ENCODE measurements at places on chromosomes 2 and 18.

DNA sequence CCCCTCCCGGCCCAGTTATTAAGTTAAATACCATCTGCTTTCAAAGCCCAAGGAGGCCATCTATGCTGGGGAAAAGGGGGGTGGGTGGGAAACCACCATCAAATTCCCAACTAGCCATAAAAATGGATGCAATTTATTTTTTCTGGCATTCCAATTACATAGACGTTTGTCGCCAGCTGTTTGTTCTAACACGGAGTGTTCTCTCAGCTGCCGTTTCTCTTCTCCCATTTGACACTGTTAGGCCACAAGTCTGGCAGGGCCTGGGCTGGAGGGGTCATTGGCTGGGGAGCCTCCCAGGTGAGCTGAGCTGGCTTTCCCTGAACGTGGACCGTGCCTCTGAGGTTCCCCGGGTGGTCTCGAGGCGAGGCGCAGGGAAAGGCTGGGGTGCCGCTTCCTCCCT lies 16.6 kb downstream of the ATOH8 start:
- DNase-seq = no peak

- no peak for DNase-seq
Measured at GRCh38 chr2:227629435-227629834, 12.1 kb downstream of the SCYGR4 start.

DNA sequence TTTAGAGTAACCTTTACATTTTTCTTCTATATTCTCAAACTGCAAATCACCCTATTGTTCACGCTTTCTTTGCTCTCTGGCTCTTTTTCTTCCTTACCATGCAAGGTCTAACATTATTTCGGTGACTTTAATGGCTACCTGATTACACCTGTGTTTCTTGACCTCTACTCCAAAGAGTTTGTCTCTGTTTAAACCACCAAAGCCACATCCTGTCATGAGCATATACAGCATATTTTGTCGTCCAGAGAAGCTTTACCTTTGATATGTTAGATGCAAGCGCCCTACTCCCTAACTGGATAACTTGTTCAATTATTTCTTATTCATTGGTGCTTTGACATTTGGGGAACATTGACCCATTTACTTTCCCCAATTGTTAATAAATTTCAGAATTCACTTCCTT lies 565.1 kb upstream of the GCFC2 start:
- DNase-seq = no peak

DNA sequence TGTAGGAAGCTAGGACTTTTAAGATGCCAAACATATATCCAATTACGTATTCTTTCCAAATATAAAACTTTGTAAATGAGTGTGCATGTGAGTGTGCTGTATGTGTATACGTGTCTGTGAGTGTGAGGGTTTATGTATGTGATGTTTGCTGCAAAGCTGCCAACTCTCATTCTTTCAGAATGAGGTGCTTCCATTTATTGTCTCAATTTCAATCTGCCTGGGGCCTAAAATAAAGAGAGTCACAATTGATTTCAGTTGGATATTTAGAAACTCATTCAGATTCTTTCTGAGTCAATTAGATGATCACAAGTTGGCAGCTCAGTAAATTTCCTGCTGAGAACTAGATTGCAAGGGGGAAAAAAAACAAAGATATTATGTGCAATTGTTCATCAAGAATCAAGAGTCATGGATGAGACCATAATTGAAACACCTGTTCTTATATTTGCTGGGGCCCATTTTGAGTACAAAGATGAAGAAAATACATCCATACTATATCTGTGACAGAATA lies 621.2 kb upstream of the ACVR2A start:
- no peak for DNase-seq

Measured in T-helper 1 cell (primary cell).